ENCODE measurements at places on chromosomes 5 and 9.

DNA sequence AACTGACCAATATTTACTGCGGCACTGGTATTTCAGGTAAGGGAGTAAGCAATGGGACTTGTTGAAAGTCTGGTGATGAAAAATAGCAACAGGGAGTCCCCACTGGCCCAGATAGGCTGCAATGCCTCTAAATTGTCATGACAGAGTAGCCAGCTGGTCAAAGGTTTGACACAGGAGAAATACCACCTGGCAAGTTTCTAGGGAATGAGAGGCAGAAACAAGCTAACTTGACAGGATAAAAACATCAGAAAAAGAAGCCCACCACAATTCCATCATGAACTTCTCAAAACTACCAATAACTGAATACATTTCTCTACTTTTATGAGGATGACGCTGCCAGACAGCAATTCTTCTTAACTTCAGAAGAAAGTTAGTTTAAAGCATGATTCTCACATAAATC, 99.8 kb downstream of the STRBP start:
- DNase-seq: no peak

- DNase-seq: no peak
Observed at GRCh38 chr5:146313027-146313426, 25.6 kb upstream of the POU4F3 start.

DNA sequence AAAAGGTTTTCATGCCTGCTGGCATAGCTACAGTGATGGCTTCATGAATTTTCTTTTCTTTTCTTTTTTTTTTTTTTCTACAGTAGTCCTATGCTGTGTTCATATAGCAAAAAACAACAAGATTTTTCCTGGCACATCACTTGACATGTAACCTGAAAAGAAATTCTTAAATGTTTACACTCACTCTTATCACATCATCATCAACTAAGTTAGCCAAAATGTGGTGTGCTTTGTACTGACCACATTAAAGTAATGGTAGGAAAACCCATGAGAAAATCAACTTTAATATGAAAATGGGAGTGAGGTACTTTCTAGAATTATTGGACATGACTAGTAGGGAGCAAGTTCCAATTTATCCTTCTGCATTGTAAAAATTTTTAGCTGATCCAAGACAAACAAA, 146.7 kb downstream of the SSBP2 start:
- no peak for DNase-seq

DNA sequence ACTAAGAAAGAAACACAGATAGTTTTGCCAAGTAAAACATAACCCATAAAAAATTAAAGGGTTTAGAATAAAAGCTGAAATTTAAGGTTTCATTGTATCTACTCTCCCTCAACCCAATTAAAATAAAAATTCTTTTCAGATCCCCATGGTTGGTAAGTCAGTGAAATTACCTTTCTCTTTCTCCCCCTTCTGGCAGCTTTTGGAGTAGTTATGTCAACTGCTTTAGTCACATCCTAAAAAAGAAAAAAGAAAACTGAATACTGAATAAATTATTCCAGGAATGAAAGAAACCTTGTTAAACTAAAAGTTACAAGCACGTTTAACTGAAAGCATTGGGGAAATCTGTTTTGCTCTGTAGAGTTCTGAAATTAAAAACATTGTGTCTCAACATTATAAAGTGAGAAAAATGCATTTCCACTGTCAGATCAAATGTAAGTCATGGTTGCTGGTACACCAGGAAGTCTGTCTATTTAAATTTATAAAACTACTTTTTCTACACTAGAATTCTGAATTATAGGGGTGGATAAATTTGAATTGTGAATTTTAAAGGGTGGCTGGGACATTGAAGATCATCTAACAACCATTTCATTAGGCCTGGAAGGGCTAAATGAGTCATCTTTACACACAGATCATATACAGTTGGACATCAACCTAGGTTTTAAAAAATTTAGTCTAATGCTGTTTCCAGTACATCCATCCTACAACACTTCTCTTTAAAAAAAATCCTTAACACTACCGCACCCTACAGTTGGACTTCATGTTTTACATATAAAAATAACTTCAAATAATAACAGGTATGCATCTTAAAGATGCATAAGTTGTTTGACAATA, 24.7 kb downstream of the PSIP1 start:
- no peak for DNase-seq

- DNase-seq: no peak
Observed at GRCh38 chr5:142863856-142864255, 93.7 kb downstream of the ARHGAP26 start.

DNA sequence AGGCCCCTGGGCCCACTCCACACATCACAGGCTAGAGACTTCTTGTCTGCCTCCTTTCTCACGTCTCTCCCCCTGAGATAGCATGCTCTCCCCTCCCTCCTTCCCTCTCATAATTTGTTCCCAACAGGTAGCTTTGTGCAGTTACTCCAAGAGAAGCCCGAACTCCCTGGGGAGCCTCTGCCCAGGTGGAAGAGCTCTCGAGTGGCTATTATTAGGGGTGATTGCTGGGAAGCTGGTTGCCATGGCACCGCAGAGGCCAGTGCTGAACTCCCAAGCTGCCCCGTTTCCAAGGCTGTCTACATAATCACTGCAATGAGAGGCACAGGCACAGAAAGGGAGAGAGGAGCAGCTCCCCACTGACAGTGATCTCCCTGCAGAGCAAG, 104.7 kb upstream of the GPR151 start:
- peak; percentile 96 for DNase-seq

DNA sequence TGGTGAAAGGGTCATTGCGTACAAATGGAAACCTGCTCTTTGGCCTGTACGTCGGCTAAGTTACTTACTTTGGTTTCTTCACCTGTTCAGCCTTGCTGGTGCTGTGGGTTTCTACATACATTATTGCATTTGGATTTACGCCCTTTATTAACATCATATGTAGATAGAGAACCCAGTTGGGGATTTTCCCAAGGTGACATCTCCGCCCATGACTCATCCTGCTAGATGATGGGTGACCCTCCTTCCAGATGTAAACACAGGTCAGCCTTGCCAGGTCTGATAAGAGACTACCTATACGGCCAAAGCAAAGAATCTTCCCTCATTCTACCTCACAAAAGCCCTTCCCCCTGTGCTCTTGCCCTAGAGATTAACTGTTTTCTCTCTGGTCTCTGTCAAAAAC, 360.9 kb downstream of the KDM4C start:
- DNase-seq: no peak

DNA sequence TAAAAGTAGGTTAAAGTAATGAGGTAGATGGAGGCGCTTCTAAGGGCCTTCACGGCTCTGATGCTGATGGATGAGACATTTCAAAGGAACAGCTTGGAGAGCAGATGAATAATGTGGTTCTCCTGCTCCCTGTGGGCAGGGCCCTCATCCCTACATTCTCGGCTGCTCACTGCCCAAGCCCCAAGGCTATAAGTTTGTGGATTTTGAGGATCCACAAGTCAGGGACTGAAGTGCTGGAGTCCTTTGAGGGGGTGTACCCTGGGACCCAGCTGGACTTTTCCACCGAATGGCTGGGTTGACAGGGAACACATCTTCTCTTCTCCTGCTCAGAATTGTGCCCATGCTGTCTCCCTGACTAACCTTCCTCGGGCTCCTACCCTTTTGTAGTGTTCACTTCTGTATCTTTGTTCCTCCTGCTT, 21.4 kb upstream of the CXCL14 start:
- DNase-seq: no peak

DNA sequence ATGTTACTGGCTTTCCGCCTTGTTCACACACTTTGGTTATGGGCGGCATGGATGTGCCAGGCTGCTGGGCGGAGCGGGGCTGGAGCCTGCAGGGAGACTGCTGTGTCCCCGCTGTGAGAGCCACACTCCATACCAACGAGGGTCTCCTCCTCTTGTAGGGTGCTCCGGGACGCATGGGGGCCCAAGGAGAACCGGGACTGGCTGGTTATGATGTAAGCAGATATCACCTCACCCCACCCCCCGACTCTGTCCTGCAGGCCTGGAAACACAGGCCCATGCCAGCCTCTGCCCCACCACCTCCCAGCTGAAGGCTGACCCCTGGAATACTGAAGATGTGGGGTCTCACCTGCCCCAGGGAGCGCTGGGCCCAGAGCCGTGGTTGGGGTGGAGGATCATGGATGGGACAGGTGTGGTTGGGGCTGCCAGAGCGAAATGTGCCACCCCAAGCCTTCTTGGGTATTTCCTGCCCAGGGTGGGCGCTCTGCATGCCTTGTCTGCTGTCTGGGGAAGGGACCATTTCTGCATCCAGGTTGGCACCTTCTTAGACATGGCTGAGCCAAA, 39.3 kb upstream of the ORM1 start:
- DNase-seq: no peak

GRCh38 chr9:78320875-78321496, 24.1 kb downstream of the PSAT1 start:
- DNase-seq: no peak

DNA sequence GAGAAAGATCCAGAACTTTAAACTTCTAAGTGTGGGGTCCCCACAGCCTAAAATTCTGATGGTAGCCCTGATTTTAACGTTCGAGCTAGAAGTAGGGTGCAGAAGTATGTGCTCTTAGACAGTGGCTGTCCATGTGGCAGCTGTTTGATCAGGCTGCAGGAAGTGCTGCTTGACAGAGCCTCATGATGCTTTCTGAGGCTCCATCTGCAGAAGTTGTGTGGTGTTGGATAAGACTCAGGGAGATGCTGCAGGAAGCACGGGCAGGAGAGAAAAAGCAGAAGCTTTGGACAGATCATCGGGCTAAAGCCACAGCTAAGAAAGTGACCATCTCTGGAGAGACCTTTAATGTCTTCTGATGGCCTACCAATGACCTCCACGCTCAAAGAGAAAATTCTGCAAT, 8.1 kb downstream of the MTMR12 start:
- no peak for DNase-seq

DNA sequence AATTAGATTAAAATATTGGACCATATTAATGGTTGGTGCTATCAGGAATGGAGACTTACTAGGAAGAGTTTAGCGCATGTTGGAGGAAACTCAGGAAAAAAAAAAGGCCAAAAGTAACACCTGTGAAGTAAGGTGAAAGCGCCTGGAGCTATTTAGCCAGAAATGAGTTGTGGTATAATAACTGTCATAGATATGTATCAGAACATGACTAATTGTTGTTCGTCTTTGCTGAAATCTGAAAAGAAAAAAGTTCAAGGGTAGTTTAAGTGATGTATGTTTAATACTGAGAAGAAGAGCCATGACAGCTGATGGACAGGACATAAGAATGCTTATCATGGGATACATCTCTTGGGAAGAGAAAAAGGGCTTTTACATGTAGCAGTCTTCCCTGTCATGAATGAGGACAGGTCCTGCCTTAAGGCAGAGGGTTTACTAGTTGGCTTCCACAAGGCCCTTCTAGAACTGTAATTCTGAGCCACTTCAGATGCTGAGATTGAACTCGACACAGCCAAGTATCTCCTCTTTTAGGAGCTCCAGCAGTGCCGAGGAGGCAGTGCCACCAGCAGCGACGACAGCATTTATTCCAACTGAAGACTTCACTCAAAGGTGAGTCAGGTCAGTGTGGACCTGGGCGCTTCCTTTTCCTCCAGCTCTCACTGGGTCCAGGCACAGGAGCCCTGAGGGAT, 940 bp upstream of the CAMK4 start:
- DNase-seq: no peak

Data from NCI-H187 treated with DMSO at 0.1 percent for 48 hours (cell line).